ENCODE measurements at places on chromosomes 6 and 20. TPM values are rescaled to one million over a fixed set of nuclear protein-coding genes. Genes with fewer than 3 reads are reported as not detected.

DNA sequence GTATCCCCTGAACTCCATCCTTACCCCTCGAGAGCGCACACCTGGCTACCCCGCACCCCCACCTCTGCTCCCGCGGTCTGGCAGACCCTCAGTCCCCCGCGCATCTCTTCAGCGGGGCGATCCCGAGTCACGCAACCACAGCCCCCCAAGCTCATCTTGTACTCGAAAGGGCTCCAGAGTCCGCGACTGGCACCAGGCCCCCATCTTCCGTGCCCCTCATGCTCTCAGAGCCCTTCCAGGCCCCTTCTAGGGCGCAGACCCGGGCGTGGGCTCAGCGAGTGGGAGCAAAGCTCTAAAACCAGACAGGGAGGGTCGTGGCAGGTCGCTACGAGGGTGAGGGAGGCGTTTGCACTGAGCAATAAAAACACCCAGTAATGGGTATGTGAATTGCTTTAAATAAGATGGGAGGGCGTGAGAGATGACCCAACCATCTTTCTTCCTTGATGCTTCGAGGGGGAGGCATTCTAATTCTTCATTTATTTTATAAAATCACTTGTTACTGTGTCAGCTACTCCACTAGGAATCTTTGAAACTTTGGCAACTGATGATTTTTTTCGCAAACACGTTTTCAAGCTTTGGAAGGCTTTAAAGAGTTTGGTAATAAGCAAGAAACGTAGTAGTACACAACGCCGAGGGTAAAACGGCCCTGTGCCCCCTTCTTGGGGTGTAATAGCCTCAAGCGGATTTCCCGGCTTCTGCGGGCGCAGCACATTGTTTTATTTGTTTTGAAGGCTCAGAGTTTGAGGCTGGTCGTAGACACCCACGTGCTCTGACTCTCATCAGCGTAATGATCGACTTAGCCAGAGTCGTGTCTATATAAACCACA, 42.6 kb upstream of the SUPT3H start:
- no peaks in the 10 kb centered on the region for H3K36me3 ChIP-seq
- peak; percentile 57 for DNase-seq
- peaks cover 13% of the 10 kb centered on the region for H3K27me3 ChIP-seq
- peaks cover 42% of the 10 kb centered on the region for H3K4me1 ChIP-seq

DNA sequence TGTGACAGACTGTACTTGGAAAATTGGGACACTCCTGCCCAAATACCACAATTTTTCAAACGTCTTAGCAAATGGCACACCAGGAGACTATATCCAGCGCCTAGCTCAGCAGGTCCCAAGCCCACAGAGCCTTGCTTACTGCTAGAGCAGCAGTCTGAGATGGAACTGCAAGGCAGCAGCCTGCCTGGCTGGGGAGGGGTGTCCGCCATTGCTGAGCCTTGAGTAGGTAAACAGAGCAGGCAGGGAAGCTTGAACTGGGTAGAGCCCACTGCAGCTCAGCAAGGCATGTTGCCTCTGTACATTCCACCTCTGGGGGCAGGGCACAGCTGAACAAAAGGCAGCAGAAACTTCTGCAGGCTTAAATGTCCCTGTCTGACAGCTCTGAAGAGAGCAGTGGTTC, 1003.3 kb upstream of the MAP3K7 start:
- no peaks in the 10 kb centered on the region for H3K36me3 ChIP-seq
- no peaks in the 10 kb centered on the region for H3K27me3 ChIP-seq
- H3K4me1 ChIP-seq = no peaks in the 10 kb centered on the region

- H3K36me3 ChIP-seq = peaks cover 4% of the 10 kb centered on the region
- DNase-seq = no peak
- no peaks in the 10 kb centered on the region for H3K4me1 ChIP-seq
Observed at GRCh38 chr20:37251825-37252477, 9.7 kb downstream of the GHRH start.

DNA sequence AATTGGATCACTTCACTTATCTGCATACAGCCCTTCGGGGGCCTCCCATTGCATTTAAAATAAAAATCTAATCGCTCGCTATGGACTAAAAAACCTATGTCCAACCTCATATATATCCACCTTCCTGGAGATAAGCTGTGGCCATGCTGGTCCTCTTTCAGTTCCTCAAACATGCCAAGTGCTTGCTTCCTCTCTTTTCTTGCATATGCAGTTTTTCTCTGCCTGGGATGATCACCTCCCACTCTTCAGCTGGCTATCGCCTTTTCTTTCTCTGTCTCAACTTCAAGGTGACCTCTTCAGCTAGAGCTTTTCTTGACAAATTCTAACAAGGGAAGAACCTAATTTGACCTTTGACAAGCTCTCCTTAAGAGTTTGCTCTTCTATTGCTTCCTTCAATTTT, 5.6 kb upstream of the TFB1M start:
- H3K27ac ChIP-seq = no peak overlapping the region
- no peak overlapping the region for H3K4me3 ChIP-seq
- DNase-seq = no peak
- H3K4me1 ChIP-seq = peaks cover 8% of the 10 kb centered on the region

DNA sequence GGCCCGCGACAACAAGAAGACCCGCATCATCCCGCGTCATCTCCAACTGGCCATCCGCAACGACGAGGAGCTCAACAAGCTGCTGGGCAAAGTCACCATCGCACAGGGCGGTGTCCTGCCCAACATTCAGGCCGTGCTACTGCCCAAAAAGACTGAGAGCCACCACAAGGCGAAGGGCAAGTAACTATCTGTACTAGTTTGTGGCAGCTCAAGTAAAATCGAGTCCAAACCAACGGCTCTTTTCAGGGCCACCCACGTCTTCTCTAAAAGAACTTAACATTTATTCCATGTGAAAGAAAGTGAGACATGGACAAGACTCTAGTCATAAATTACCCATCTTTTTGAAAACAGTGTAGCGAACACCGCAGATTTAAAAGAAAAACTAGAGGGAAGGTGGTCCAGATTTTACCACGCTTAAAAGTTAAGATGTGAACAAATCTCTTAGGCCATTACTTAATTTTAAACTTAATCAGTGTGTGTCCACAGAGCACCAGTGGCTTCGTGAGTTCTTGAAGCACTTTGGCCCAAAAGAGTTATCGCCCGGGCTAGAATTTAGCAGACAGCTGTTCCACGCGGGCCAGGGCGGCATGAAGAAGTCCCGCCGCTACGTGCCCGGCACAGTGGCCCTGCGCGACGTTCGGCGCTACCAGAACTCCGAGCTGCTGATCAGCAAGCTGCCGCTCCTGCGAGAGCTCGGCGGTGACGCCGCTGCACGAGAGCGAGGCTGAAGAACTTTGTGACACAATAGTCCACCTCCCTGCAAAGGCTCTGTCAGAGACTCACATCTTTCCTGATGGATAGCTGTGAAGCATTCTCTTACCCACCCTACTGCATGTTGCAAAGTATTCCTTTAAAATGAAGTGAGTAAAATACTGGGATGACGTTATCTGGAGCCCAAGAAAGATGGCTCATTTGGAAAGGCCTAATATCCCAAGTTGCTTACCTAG, 113.9 kb upstream of the PRSS16 start:
- peaks cover 24% of the 10 kb centered on the region for H3K4me1 ChIP-seq
- H3K4me3 ChIP-seq = no peak overlapping the region
- peak; percentile 84 for DNase-seq
- H3K27ac ChIP-seq = no peak overlapping the region

DNA sequence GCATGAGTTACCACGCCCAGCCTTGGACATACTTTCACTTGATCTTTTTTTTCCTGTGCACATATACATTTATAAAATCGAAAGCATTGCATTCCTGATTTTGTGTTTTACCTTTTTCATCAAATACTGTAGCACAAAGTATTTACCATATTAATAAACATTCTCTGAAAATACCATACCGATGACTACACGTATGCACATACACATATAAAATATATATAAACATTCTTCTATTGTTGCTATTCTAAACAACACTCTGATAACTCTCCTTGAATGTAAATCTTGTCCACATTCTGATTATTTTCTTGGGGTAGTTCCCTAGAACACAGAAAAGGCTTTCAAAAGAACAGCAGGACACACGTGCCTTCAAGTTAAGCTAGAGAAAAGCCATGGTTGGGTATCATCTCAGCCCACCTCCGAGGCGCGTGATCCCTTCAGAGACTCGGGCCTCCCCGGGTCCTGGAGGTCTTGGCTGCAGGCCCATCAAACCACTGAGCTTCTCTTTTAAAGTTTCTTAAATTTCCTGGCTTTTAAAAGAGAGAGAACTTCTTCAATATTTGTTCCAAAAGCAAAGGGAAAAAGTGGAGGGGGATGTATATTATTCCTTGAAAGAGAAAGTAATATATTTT, 198.1 kb downstream of the MYLK4 start:
- no peak for DNase-seq
- no peak overlapping the region for H3K27ac ChIP-seq
- peaks cover 7% of the 10 kb centered on the region for H3K27me3 ChIP-seq
- H3K4me1 ChIP-seq = no peaks in the 10 kb centered on the region
- H3K36me3 ChIP-seq = no peaks in the 10 kb centered on the region

TMC2 gene
- total RNA-seq = not detected

GRCh38 chr6:52087498-52087999, at the start of gene PKHD1:
TSS of gene PKHD1 (minus strand) at chr6:52087613. CDS start at chr6:52084933, 2,680 bp downstream.
- DNase-seq = no peak
- H3K36me3 ChIP-seq = no peaks in the 10 kb centered on the region
- no peak within 1 kb of the TSS for H3K27ac ChIP-seq

TBXT gene
- total RNA-seq = not detected

GRCh38 chr20:53735536-53736050, 142.0 kb upstream of the ZNF217 start:
- H3K4me1 ChIP-seq = peaks cover 43% of the 10 kb centered on the region
- no peak overlapping the region for H3K4me3 ChIP-seq
- peak overlapping the region; percentile 44 for H3K27ac ChIP-seq
- no peaks in the 10 kb centered on the region for H3K27me3 ChIP-seq

DNA sequence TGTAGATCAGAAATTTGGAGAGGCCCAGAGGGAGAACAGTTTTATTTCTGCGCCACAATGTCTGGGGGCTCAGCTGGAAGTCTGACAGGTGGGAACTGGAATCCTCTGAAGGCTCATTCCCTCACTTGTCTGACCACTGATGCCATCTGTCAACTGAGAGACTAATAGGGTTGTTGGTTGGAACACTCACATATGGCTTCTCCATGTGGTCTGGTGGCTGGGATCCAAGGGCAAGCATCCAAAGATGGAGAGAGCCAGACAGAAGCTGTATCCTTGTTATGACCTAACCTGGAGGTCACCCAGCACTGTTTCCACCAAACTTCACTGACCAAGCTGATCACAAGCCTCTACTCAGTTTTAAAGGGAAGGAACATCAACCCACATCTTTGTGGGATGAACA, 117.9 kb upstream of the AKAP12 start:
- H3K4me1 ChIP-seq = peaks cover 2% of the 10 kb centered on the region
- peaks cover 2% of the 10 kb centered on the region for H3K27me3 ChIP-seq
- no peaks in the 10 kb centered on the region for H3K36me3 ChIP-seq
- H3K27ac ChIP-seq = no peak overlapping the region
- no peak overlapping the region for H3K4me3 ChIP-seq
- DNase-seq = no peak

CABLES2 gene
- 3.6 TPM for total RNA-seq

DNA sequence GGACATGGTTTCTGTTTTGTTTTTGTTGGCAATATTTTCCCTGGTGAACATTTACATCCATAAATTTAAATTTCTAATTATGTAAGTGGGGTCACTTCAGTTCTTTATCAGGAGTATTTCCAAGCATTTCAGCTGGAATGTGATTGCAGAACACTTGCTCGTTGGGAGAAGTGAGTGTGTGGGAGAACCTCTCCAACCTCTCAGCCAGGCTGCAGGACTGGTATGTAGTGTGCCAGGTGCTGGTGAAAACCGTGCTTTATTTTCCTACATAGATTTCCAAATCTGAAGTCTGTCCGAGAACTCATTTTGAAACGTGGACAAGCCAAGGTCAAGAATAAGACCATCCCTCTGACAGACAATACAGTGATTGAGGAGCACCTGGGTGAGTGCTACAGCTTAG, 6.3 kb downstream of the RPL7L1 start:
- H3K27me3 ChIP-seq = no peaks in the 10 kb centered on the region
- peaks cover 53% of the 10 kb centered on the region for H3K36me3 ChIP-seq
- no peak overlapping the region for H3K4me3 ChIP-seq
- DNase-seq = no peak
- no peak overlapping the region for H3K27ac ChIP-seq

GRCh38 chr6:157516319-157517026, 135.5 kb downstream of the ZDHHC14 start:
- no peak overlapping the region for H3K27ac ChIP-seq
- H3K36me3 ChIP-seq = no peaks in the 10 kb centered on the region
- no peak overlapping the region for H3K4me3 ChIP-seq
- H3K27me3 ChIP-seq = no peaks in the 10 kb centered on the region

DNA sequence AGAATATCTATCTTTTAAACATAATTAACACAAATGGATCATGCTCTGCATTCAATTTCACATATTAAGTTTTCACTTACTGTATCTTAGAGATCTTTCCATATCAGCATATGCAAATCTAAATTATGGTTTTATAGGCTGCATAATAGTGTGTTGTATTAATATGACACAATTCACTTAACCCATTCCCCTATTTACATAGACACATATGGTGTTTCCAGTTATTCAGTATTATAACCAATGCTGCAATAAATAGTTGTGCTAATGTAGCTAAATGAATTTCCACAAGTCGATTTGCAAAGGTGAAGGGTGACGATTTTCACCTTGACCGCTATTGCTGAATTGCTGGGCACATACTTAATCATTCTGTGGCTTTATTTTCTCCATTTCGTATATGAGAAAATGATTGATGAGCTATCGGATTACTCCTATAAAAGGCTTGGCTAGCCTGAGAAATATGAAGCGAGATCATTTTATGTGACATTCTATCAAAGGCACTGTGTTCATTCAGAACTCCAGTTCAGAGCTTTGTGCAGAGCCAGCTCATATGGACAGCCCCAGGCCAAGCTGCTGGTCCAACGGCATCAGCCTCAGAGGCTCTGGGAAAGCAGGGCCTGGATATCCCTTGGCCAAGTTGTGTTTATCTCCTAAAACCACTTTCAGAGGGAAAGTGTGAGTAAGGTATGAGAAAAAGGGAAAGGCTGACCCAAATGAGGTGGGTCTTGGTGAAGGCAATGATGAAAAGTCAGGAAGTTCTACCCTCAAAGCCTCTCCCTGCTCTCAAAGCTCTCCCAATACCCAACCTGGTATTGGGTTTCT, 50.8 kb downstream of the GFOD1 start:
- no peak for DNase-seq
- peaks cover 36% of the 10 kb centered on the region for H3K4me1 ChIP-seq

Measured in activated naive CD4-positive, alpha-beta T cell treated with anti-CD3 and anti-CD28 coated beads for 36 hours (primary cell).